Aorta (tissue), 5 donors: ENCODE measurements at places on chromosomes 1 and 21. TPM values are rescaled to one million over a fixed set of nuclear protein-coding genes. Genes with fewer than 3 reads are reported as not detected.

- H3K27ac ChIP-seq = no peak overlapping the region
- no peaks in the 10 kb centered on the region for H3K36me3 ChIP-seq
- no peak overlapping the region for H3K4me3 ChIP-seq
- no peaks in the 10 kb centered on the region for H3K4me1 ChIP-seq
- no peak for DNase-seq
Observed at GRCh38 chr1:44390277-44390676, 14.8 kb upstream of the RNF220 start.

DNA sequence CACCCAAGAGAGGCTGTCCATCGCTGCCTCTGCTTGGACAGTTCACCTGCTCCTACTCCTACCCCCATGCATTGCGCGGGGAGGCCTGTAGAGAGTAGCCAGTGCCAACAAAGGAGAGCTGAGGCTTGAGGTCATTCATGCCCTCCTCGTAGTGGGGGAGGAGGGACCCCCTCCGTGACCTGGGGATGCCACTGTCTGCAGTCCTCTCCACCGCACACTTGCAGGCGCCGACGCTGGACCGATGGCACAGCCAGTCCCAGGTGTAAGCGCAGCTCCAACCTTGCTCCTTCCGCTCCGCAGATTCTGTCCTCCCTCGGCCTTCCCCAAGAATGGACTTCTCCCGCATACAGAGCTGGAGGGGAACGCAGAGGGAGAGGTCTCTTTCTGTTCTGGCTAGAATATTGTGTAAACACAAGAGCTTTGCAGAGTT, 672 bp upstream of the PHLDA3 start:
- H3K4me3 ChIP-seq = no peak overlapping the region
- no peaks in the 10 kb centered on the region for H3K27me3 ChIP-seq
- peak overlapping the region; percentile 15 for H3K27ac ChIP-seq
- H3K4me1 ChIP-seq = no peaks in the 10 kb centered on the region
- DNase-seq = no peak

GRCh38 chr1:26999440-26999987, 6.0 kb downstream of the TRNP1 start:
- H3K27me3 ChIP-seq = no peaks in the 10 kb centered on the region
- no peak overlapping the region for H3K4me3 ChIP-seq
- no peaks in the 10 kb centered on the region for H3K36me3 ChIP-seq

ST3GAL3 gene
- total RNA-seq = 29.7 TPM

CFAP57 gene
- not detected for total RNA-seq

NHLH1 gene
- 0.24 TPM for total RNA-seq

PTCH2 gene
- 6.3 TPM for total RNA-seq
